ENCODE measurements at places on chromosomes 7 and 10.

DNA sequence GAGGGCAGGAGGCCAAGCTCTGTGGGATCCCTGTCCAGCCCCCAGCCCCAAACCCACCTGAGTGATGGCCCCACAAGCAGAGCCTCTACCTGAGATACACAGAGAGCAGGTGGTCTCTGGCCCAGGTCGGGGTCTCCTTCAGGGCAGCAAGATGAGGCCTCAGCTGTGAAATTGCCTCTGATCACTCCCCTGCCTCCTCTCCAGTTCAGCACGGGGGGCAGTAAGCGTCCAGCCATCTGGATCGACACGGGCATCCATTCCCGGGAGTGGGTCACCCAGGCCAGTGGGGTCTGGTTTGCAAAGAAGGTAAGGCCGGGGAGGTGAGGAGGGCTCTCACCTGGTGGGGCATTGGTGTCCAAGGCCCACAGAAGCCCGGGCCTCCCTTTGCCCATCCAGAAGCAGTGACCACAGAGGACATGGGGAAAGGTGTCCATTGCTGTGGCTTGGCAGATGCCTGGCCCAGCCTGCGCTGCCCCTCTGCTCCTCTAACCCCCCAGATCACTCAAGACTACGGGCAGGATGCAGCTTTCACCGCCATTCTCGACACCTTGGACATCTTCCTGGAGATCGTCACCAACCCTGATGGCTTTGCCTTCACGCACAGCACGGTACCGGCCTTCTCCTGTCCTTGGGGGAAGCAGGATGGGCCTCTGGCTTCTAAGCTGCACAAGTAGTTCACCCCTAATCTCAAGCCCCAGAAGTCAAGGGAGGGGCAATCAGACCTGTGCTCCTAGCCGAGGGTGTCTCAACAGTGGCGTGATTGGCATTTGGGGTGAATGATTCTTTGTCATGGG lies 3.1 kb downstream of the CPA1 start:
- DNase-seq: no peak

DNA sequence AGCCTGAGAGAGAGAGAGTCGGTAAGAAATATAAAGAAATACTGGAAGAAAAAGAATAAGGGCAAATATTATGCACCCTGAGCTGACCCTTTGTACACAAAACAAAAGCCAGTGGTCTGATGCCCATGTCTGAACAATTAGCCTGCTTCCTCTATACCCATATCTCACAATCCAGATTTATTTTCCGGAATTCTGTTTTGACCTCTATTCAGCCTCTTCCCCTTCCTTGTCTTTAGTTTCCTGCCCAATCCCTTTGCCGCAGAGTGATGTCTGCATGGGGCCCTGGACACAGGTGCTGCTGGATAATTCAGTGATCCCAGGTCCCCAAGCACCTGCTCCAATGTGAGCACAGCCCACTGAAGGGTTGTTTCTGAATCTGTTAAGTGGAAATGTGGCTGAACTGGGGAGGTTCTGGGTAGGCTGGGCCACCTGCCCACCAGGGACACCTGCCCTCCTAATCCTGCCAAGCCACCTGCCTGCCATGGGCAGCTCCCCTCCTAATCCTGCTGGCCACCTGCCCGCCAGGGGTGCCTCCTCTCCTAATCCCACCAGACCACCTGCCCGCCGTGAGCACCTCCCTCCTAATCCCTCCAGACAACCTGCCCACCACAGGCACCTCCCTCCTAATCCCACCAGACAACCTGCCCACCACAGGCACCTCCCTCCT lies 23.0 kb downstream of the ADGRA1 start:
- no peak for DNase-seq

DNA sequence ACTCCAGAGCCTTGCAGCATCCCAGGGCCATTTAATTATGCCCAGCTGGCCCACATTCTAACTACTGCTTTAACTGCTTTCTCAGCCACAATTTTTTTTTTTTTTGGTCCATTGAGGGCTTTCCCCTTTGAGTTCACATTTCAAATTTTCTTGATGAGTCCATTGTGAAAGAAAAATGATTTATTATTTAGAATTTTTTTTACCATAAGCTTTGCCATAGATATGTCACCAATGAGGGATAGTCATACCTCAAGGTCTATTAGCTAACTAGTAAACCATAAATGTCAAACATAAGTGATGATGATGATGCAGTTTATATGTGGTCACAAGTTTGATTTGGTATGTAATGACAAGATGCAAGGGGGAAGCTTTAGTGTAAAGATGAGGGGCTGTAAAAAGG lies 282.9 kb downstream of the BICC1 start:
- no peak for DNase-seq

DNA sequence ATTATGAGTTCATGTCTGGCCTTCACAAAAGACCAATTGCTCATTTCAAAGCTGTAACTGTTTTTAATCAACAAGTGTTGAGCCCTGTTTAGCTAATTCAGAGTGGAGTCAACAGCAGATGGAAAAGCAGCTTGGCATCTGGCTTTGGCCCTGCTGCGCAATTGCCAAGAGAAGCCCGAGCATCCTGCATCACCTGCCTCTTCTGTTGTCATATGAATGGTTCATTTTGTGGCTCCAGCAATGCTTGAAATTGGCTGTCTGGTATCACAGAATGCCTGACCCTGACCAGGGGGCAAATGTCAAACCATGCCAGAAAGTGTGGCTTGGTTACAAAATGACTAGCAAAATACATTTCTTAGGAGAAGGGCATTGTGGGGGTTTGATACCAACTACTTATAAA lies 296.5 kb upstream of the PHF14 start:
- no peak for DNase-seq

GRCh38 chr7:154255324-154255723 lies 203.1 kb downstream of the DPP6 start:
- no peak for DNase-seq

GRCh38 chr10:128875956-128876736 lies 590.9 kb upstream of the MGMT start:
- no peak for DNase-seq

DNA sequence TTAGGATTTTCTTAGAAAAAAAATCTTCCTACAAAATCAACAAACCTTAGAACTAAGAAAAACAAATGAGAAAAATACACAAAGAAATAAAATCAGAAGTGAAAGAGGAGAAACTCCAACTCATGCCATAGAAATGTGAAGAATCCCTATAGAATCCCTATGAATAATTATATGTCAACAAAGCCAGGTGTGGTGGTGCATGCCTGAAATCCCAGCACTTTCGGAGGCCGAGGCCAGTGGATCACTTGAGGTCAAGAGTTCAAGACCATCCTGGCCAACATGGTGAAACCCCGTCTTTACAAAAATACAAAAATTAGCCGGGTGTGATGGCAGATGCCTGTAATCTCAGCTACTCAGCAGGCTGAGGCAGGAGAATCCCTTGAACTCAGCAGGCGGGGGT lies 27.1 kb downstream of the ACSM6 start:
- no peak for DNase-seq

- no peak for DNase-seq
These were observed 173.2 kb downstream of the EBF3 start for GRCh38 chr10:129790715-129791446.

DNA sequence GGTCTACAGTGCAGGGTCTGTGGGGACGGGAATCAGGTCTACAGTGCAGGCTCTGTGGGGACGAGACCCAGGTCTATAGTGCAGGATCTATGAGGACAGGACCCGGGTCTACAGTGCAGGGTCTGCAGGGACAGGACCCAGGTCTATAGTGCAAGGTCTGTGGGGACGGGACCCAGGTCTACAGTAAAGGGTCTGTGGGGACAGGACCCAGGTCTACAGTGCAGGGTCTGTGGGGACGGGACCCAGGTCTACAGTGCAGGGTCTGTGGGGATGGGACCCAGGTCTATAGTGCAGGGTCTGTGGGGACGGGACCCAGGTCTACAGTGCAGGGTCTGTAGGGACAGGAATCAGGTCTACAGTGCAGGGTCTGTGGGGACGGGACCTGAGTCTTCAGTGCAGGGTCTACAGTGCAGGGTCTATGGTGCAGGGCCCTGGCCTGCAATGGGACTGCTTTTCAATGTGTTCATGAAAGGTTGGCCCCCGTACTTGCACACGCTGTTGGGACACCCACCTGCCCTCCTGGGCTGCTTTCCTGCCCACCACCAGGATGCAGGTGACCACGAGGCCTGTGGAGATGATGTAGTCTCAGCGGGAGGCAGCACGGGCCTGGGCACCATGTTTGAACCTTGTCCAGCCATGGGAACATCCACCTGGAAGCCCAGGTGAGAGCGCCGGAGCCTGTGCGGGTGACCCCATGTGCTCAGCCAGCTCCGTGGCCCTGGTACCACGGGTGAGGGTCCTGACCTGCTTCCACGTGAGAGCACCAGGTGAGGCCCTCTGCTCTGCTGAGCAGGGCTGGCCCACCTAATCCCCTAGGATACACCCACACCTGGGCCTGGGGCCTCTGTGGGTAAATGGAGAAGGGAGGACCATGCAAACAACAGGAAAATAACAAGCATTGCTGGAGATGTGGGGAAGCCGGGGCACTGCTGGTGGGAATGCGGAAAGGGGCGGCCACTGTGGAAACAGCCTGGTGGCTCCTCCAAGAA lies 91.4 kb upstream of the DIP2C start:
- DNase-seq: no peak

DNA sequence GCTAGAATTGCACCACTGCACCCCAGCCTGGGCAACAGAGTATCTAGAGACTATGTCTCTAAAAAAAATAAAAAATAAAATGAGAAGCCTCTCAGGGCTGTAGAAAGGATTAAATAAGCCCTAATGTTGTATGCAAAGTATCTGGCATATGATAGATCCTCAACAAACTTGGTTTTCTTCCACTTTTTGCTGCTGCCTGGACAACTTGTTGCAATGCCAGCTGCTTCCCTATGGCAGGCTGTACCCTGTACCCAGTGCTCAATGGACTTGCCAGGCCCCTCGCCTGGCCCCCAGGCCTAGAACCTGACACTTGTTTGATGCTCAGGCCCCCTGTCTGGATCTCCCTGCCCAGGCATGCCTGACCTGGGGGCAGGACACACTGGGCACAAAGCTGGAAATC lies 28.5 kb upstream of the CDH23 start:
- no peak for DNase-seq

DNA sequence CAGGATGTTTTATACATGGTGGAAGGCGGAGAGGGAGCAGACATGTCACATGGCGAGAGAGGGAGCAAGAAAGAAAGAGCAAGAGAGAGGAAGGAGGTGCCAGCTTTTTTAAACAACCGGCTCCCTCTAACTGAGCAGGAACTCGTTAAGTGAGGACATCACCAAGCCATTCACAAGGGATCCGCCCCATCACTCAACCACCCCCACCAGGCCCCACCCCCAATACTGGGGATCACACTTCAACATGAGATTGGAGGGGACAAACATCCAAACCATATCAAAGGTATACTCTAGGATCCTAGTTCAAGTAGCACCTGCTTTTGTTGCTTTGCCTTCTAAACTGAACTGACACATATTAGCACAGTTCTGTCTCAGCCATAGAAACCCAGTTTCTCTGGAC lies 141.9 kb upstream of the KLF14 start:
- DNase-seq: no peak

- DNase-seq: no peak
These were observed 21.8 kb upstream of the DGKB start for GRCh38 chr7:14924398-14924797.

GRCh38 chr7:24980534-24981170 lies 674 bp upstream of the OSBPL3 start:
- DNase-seq: no peak

GRCh38 chr10:95031656-95032055 lies 37.6 kb downstream of the CYP2C8 start:
- DNase-seq: no peak
